ENCODE measurements at places on chromosomes 3 and 15. TPM values are rescaled to one million over a fixed set of nuclear protein-coding genes. Genes with fewer than 3 reads are reported as not detected.

The FBXL22 gene
- total RNA-seq = 28.1 TPM

The CCR5 gene
- total RNA-seq = 1.1 TPM

The ITIH4 gene
- total RNA-seq = 9.5 TPM

The CPEB1 gene
- total RNA-seq = 5.6 TPM

The CASR gene
- total RNA-seq = 1.4 TPM

The HDDC3 gene
- total RNA-seq = 20.5 TPM

The ITIH1 gene
- not detected for total RNA-seq

The RBPMS2 gene
- total RNA-seq = 5.2 TPM

The AHSG gene
- not detected for total RNA-seq

The OR5K2 gene
- total RNA-seq = not detected

GRCh38 chr15:75945953-75946352 is 42.3 kb downstream of the FBXO22 start:
- DNase-seq = no peak

DNA sequence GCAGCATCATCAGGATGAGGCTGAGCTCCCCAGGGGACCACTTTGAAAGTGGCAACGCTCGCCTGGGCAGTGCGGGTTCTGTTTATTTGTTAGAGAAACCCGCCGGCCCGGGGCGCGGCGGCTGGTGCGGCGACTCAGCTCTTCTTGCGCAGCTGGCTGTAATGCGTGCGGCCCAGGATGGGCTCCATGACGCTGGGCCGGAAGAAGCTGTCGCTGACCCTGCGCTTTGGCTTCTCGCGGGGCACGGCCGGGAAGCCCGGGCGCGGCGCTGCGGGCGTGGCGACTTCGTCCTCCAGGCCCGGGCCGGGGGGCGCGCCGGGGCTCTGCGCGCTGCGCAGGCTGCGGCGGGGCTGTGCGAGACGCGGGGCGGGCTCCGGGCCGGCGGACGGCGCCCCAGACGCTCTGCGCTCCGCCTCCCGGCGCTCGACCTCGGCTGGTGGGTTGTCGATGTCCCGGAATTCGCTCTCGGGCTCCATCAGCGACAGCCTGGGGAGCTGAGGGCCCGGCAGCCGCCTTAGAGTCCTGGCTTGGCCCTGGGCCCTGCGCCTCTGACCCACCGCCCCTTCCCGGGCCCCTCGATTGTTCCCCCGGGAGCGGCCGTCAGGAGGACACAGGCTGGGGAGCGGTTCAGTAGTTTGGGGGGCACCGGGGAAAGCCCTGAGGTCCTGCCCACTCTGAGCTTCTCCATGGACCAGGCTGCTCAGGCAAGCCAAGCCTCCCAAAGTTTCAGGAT is 10.3 kb upstream of the KIF7 start:
- peak; percentile 63 for DNase-seq

- DNase-seq = no peak
Measured at GRCh38 chr15:59105854-59106253, 908 bp downstream of the CCNB2 start.

- DNase-seq = peak; percentile 48
Measured at GRCh38 chr15:56040081-56041035, 46.9 kb upstream of the NEDD4 start.

GRCh38 chr3:4508048-4508981 is 15.2 kb downstream of the ITPR1 start:
- no peak for DNase-seq

DNA sequence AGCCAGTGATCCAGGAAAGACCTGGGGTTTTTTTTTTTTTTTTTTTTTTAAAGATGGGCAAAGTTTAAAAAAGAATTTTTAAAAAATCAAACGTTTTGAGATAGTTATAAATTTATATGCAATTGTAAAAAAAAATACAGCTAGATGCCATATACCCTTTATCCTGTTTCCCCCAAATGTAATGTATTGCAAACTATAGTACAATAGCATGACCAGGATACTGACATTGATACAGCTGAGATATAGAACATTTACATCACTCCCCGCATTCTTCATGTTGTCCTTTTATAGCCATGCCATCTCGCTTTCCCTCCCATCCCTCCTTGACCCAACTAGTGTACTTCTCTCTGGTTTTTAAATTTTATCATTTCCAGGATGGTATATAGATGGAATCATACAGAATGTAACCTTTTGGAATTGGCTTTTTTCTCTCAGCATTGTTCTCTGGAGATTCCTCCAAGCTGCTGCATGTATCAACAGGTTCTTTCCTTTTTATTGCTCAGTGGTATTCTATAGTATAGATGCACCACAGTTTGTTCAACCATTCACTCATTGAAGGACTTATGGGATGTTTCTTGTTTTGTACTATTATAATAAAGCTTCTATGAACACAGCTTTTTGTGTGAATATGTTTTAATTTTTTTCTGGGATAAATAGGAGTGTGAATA is 104.9 kb downstream of the CGNL1 start:
- no peak for DNase-seq

- DNase-seq = no peak
Measured at GRCh38 chr3:37973246-37974054, 17.1 kb upstream of the VILL start.

DNA sequence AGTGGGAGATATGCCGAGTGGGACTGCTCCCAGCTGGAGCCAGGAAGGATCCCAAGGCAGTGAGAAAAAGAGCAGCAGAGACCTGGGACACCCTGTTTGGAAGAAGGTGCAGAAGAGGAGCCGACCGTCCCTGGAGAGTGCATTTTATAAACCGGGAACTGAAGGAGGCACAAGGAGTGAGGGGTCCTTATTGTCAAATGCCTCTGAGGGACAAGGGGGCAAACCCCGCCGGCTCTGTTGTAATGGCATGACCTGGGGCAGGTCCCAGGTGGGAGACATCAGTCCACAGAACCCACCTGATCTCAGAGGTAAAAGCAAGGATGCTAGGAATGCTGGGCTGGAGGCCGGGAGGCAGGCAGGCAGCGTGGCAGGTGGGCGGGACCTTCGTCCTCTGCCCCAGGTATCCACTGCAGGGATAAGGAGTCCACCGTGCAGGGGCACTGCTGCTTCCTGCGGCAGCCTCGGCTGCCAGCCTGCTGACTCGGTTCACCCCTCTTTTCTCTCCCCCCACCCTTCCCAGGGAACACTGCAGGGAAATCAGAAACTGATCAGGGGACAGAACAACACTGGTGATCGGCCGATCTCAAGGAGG is 26.9 kb downstream of the ADAMTS17 start:
- DNase-seq = no peak

GRCh38 chr3:23480329-23480714 is 277.2 kb downstream of the UBE2E2 start:
- no peak for DNase-seq

DNA sequence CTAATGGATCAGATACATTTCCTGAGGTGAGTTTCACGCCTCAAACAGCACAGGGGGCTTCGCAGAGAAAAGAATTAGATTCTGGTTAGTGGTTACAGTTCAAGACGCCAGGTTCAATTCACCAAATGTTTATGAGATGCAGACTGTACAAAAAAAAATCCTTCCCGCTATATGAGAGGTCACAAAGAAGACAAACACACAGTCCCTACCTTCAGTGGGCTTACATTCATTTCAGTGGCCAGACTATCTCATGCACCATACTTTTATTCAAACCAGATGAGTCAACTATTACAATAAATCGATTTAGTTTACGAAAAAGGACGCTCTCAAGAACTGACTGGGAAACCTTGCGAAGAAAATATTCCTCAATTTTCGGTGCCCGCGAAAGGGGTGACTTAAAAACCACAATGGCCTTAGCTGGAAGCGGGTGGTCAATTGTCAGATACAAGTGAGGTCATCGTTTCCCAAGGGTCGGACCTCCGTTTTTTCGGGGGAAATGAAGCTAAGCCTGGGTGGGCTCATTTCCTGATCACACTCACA is 695 bp downstream of the METTL6 start:
- DNase-seq = no peak

DNA sequence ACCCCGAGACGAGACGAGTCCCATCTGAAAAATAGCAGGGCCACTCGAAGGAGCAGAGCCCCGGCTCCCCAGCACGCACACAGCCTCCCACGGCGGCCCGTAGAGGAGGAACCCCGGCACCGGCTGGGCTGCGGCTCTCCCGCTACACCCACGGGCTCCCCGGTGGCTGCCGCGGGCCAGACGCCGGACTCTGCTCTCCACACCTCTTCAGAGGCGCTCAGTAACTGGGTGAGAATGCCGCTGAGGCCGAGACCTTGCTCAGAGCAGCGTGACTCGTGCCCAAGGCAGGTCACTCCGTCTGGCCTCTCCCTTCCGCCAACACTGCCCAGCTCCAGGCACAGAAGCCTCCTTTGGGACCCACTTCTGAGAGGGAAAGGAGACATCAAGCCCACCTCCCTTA is 34.4 kb downstream of the TNK2 start:
- DNase-seq = no peak

DNA sequence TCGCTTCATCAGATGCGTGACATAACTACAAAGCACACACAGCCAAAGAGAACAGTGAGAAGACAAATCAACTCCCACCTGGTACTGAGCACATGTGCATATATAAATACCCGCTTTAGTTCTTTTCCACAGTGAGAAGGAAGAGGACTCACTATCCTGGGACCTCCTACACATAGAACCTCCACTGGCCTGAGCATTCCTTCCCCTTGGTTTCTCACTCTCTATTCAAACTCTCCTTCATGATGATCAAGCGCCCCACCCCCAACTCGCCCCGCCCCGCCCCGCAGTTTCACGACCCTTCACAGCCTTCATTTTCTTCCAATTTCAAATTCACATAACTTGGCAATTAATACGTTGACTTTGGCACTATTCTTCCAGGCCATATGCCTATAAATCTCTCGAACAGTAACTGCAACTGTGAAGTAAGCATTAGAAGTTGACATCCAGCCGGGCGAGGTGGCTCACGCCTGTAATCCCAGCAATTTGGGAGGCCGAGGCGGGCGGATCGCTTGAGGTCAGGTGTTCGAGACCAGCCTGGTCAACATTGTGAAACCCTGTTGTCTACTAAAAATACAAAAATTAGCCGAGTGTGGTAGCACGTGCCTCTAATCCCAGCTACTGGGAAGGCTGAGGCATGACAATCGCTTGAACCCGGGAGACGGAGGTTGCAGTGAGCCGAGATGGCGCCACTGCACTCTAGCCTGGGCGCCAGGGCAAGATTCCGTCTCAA is 1.1 kb downstream of the RPS17 start:
- DNase-seq = no peak

DNA sequence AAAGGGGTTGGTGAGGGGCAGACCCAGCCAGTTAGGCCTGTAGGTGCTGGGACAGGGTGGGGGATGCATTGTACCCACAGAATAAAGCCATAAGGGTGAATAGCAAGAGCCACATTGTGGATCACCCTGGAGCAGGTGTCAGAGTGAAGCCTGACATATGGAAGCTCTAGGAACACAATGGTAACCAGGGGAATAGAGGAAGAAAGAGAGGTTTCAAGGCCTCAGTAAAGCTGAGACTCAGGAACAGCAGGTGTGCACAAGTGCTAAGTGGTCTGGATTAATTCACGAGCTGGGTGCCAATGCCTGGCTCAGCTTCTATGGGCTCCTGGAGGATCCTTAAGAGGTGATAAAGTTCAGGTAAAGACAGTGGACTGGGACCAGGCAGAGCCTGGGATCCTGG is 323.7 kb upstream of the CTNNB1 start:
- DNase-seq = no peak

- DNase-seq = no peak
Measured at GRCh38 chr3:27456554-27456953, 27.6 kb downstream of the SLC4A7 start.

- no peak for DNase-seq
Measured at GRCh38 chr15:92541291-92542200, 114.0 kb downstream of the FAM174B start.

DNA sequence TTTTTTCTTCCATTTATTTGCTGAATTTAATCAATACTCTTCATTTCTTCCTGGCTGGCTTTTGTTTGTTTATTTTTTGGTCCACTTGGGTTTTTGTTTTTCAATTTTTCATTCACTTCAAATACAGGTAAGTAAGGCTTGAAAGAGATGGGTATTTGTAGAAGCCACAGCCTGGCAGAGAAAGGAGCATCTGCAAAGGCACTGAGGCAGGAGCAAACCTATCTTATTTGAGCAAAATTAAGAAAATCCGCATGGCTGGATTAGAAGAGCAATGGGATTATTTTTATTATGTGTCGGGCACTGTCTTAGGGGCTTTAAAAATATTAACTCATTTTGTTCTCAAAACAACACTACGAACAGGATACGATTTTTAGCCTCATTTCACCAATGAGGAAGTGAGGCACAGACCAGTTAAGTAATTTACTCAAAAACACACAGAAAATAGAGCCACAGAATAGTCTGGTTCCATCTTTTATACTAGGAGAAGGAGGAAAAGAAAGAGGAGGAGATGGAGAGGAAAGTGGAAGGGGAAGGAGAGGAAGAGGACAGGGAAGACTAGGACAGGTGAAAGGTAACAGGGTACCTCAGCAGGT is 35.1 kb upstream of the CCDC80 start:
- DNase-seq = no peak

GRCh38 chr3:146133441-146133840 is 27.5 kb downstream of the PLOD2 start:
- no peak for DNase-seq

DNA sequence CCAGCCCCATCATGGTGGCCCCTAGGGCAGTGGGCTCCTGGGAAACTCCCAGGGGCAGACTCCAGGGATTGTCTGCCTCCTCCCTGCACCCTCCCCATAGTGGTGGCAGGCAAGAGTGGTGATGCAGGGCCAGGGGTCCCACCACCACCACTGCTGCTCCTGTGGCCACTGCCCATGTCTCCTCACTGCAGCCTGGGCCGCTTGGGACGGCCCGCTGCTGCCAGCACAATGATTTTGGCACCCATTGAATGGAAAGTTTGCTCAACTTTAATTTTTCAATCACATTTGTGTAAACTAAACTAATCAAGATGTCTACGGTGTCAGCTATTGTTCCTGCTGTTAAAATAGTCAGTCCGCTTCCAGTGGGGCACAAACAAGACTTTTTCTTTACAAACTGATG is 92.1 kb upstream of the TNFSF10 start:
- DNase-seq = no peak

GRCh38 chr15:79025201-79025600 is 65.4 kb downstream of the RASGRF1 start:
- peak; percentile 23 for DNase-seq

GRCh38 chr15:43246261-43246774 is 20.4 kb downstream of the TGM5 start:
- no peak for DNase-seq

DNA sequence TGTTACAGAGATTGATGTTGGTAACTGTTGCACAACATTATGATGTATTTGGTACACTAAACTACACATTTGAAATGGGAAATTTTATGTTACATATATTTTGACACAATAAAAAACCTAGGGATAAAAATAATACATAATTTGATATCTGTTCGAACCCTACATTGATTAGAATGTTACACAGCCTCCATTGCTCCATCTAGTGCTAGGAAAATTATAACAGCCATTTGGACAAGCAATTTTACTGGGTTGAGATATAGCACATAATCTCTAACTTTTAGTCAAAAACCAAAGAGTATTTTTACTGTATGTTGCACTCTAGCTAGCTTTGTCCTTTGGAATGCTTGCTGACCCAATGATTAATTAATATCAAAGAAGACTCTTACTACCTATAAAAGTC is 108.1 kb downstream of the LSAMP start:
- no peak for DNase-seq

All from transverse colon (tissue), 4 donors.